ENCODE measurements at places on chromosomes 13 and 19.

DNA sequence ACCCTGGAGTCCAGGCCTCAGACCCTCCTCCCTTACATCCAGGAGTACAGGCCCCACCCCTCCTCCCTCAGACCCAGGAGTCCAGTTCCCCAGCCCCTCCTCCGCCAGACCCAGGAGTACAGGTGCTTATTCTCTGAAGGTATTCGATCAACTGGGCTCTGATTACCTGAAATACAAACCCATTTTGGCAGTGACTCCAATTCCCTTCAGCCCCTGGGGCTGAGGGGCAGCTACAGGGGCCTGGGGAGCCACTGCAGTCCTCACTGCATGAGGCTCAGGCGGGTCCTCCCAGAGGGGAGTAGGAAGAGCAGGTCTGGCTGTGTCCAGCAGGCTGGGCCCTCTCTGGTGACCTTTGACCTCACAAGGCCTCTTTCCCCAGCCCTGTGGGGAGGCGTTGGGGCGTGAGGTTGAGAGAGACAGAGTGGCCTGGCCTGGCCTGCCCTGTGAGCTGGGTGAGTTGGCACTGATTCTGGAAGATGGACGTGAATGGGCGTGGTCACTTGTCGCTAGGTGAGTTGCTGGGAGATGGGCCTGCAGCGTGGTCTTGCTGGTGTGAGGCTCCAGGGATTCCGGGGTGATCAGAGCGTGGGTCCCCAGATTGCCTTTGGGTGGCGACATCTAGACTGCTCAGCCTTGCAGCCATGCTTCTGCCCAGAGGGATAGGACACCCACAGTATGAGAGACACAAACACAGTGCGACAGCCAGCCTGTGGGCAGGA lies 3.1 kb downstream of the BCAT2 start:
- no peak for DNase-seq

DNA sequence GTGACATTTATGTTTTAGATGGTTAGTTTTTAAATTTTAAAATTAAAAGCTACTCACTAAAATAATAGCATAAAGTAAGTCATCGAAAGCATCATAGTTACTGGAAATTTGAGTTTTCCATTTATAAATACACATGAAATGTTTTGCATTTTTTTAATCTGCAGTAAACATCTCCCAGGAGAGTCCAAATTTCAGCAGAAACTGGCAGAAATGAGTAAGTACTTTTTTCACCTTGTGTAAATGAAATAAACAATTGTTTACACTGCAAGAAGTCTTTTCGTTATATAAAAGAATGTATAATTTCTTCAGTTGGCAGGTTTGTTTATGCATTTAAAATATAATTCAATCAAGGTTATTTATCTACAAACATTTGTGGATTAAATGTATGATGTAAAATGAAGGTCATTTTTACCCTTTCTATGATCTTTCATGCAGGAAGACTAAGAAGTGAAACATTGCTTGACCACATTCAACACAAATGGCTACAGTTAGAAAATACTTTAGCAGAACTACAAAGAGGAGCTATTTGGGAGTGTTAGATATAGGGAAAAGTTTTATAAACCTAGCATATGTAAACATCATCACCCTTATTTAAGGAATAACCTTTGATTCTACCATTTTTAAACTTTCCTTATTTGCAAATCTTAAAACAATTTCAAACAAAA lies 55.6 kb downstream of the RCBTB2 start:
- DNase-seq = no peak

GRCh38 chr13:42173789-42174343 lies 98.1 kb upstream of the AKAP11 start:
- no peak for DNase-seq

DNA sequence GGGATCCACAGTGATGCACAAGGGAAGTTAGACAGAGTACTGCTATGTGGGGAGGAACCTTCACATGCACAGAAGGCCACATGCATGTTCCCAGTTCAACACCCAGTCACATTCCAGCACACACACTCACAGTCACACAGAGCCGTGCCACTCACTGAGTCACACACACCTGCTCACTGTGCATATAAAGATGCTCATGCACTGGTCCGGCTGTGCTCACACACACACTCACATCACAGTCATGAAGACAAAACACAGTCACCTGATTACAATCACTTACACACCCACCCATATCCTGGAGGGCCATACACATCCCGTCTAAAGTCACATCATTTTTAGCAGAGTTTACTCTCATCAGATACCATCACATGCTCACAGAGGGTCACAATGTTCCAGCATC lies 478 bp downstream of the CLC start:
- peak; percentile 11 for DNase-seq

GRCh38 chr13:21672287-21672680 lies 1.4 kb downstream of the FGF9 start:
- DNase-seq = no peak

- no peak for DNase-seq
Measured at GRCh38 chr19:49165865-49166301, 8.3 kb downstream of the TRPM4 start.

- DNase-seq = no peak
Measured at GRCh38 chr13:79194727-79195126, 211.3 kb downstream of the RBM26 start.

GRCh38 chr19:37699057-37699456 lies 20.5 kb downstream of the ZNF607 start:
- no peak for DNase-seq

GRCh38 chr19:46599716-46600373 lies 1.3 kb upstream of the CALM3 start:
- no peak for DNase-seq

DNA sequence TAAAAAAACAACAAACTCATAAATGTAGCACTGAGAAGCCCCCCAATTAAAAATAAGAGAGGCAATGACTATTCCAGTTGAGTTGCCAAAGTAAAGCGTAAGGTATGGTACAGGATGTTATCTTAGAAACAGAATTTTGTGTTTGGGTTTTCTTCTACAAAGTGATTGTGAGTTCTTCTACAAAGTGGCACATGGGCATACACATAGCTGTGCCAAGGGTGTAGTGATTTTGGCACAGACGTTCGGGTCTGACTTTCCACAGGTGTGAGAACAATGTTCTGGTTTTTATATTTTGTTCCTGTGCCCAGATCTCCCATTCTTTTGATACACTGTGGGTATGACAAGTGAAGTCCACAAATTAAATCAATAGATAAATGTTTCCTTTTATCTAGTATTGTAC lies 190.1 kb upstream of the CSNK1A1L start:
- no peak for DNase-seq

- no peak for DNase-seq
Measured at GRCh38 chr13:23744315-23744714, 144.9 kb downstream of the MIPEP start.

GRCh38 chr19:10201176-10201575 lies 6.4 kb upstream of the DNMT1 start:
- DNase-seq = no peak
